Camera-type eye (tissue), 1 donor: ENCODE measurements at places on chromosomes 5 and 9. TPM values are rescaled to one million over a fixed set of nuclear protein-coding genes. Genes with fewer than 3 reads are reported as not detected.

Gene GALNT12
- total RNA-seq, result 6.2 TPM

Gene FGF1
- 3.8 TPM for total RNA-seq

Gene TLR4
- total RNA-seq, result 12.6 TPM

Gene PCDHGB5
- 23.4 TPM for total RNA-seq

Gene C9orf153
- total RNA-seq, result 1.2 TPM

Gene FABP6
- not detected for total RNA-seq

Gene OBP2B
- total RNA-seq, result not detected

Gene SLC6A3
- 2.7 TPM for total RNA-seq

Gene CDC20B
- 0.38 TPM for total RNA-seq

Gene FBXL7
- 19.1 TPM for total RNA-seq

Gene CDKN2A
- total RNA-seq, result 0.82 TPM

Gene CEP72
- 9.2 TPM for total RNA-seq

Gene AQP3
- 43.3 TPM for total RNA-seq

Gene LSM11
- total RNA-seq, result 26.8 TPM

Gene UNC5A
- total RNA-seq, result 3.7 TPM

Gene DDX4
- total RNA-seq, result not detected
